Mammary epithelial cell (primary cell): ENCODE measurements at places on chromosomes 5 and 9. TPM values are rescaled to one million over a fixed set of nuclear protein-coding genes. Genes with fewer than 3 reads are reported as not detected.

Gene KIF4B
- total RNA-seq, result not detected

Gene MYO10
- total RNA-seq, result 69.7 and 82.7 TPM in 2 replicates

Gene HSD17B3
- not detected for total RNA-seq

Gene SLC6A3
- total RNA-seq, result not detected in 2 replicates

Gene RAD17
- 23.3 TPM for total RNA-seq

Gene BAG1
- 30.9 and 44.0 TPM in 2 replicates for total RNA-seq

Gene CMYA5
- 9.2 TPM for total RNA-seq

Gene DAB2IP
- total RNA-seq, result 103 TPM

Gene ADAMTSL2
- not detected in 2 replicates for total RNA-seq

Gene GRM6
- not detected for total RNA-seq

Gene TSSK1B
- total RNA-seq, result 1.1 and 1.4 TPM in 2 replicates

Gene SH2D3C
- total RNA-seq, result under 0.01 TPM

Gene PGGT1B
- 22.7 TPM for total RNA-seq

Gene TMEM171
- total RNA-seq, result 0.69 and 2.6 TPM in 2 replicates

Gene DRD1
- total RNA-seq, result not detected in 2 replicates

Gene SV2C
- 0.26 TPM in 1 of 2 replicates, not detected in the other for total RNA-seq

Gene PRDM9
- not detected for total RNA-seq

Gene SLC24A2
- under 0.01 TPM for total RNA-seq

Gene PCDHA9
- total RNA-seq, result 0.83 TPM

Gene GABBR2
- not detected for total RNA-seq

Gene SAPCD2
- 1.0 TPM for total RNA-seq

Gene ADAM19
- 1.0 TPM for total RNA-seq

Gene GRIN1
- not detected in 2 replicates for total RNA-seq

Gene SEMA5A
- 25.8 TPM for total RNA-seq

Gene CAVIN4
- 0.29 and 0.66 TPM in 2 replicates for total RNA-seq

Gene PCDHA1
- total RNA-seq, result not detected

Gene C9
- total RNA-seq, result not detected in 2 replicates

Gene PRELID1
- total RNA-seq, result 51.5 TPM

Gene FLT4
- not detected in 2 replicates for total RNA-seq

Gene CCL21
- total RNA-seq, result not detected in 2 replicates

Gene IZUMO3
- not detected for total RNA-seq

Gene FRMD3
- total RNA-seq, result 3.7 TPM

Gene ELOVL7
- 17.8 TPM for total RNA-seq

Gene NUTM2G
- not detected for total RNA-seq

Gene EQTN
- not detected for total RNA-seq

Gene C5orf52
- total RNA-seq, result not detected in 2 replicates

Gene MARCOL
- total RNA-seq, result not detected in 2 replicates

Gene SPINK6
- total RNA-seq, result 4.3 and 10.8 TPM in 2 replicates

Gene IFNA2
- not detected for total RNA-seq

Gene CCDC183
- total RNA-seq, result 0.35 and 0.48 TPM in 2 replicates
